ENCODE measurements at places on chromosomes 13 and 19.

- no peak for DNase-seq
Observed at GRCh38 chr13:88014527-88014926, 343.4 kb downstream of the SLITRK5 start.

- DNase-seq: no peak
Observed at GRCh38 chr19:19775891-19776205, 42.9 kb upstream of the ZNF14 start.

- DNase-seq: no peak
Observed at GRCh38 chr19:34867631-34868030, 59.1 kb upstream of the ZNF30 start.

GRCh38 chr13:100733261-100733660 lies 58.7 kb upstream of the TMTC4 start:
- no peak for DNase-seq

- no peak for DNase-seq
Observed at GRCh38 chr13:112106478-112107141, 39.7 kb downstream of the SOX1 start.

- DNase-seq: no peak
Observed at GRCh38 chr19:6065685-6066374, 44.5 kb downstream of the RFX2 start.

DNA sequence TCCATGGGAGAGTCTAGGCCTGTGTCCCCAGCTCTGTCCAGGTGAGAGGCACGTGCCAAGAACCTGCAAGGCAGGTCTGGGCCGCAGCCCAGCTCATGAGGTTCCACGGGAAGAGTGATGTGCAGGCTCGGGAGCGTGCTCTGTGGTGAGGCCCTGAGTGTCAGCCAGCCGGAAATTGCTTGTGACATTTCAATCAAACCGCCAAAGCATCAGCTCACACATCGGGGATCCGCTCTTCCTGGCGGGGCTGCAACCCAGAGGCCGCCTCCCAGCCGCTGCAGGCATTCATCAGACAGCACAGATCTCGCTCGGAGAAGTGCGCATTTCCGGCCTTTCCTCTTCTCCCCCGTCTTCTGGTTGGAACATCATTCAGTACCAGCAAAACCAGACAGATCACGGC lies 109.3 kb downstream of the KDM4B start:
- DNase-seq: no peak

DNA sequence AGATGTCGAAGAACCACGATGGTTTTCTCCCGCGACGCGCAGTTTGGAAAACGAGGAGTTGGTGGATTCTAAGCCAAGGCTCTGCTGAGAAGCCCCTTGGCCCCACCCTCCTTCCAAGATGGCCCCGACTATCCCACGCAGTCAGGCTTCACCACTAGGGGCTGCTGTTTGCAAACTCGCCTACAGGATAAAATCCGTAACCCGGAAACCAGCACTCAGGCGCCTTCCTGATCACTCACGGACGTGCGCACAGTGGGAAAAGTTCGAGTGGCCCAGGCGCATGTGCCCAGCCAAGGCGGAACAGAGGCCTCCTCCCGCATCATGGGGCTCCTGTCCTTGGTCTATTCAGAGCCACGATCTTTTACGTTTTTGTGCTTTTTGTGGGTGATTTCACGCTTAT lies 19.2 kb upstream of the UQCR11 start:
- DNase-seq: no peak

- DNase-seq: no peak
Observed at GRCh38 chr19:6693681-6694080, 23.7 kb upstream of the TNFSF14 start.

DNA sequence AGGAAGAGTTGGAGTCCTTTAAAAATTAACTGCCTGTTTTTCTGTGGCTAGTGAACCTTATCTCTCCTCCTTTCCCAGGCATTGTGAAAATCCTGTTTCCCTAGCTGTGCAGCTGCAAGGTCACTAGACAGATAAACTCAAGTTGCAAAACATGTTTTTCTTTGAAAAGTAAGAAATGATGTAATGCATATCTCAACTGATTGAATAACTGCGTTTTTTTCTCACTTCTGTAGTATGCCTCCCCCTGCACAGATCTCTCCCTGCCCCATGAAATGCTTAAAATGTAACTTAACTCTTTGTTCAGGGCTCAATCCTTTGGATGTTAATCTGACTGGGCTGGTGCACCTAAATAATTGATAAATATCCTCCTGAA lies 27.7 kb upstream of the CYSLTR2 start:
- no peak for DNase-seq

GRCh38 chr13:47708386-47708785 lies 292.7 kb downstream of the SUCLA2 start:
- DNase-seq: no peak

DNA sequence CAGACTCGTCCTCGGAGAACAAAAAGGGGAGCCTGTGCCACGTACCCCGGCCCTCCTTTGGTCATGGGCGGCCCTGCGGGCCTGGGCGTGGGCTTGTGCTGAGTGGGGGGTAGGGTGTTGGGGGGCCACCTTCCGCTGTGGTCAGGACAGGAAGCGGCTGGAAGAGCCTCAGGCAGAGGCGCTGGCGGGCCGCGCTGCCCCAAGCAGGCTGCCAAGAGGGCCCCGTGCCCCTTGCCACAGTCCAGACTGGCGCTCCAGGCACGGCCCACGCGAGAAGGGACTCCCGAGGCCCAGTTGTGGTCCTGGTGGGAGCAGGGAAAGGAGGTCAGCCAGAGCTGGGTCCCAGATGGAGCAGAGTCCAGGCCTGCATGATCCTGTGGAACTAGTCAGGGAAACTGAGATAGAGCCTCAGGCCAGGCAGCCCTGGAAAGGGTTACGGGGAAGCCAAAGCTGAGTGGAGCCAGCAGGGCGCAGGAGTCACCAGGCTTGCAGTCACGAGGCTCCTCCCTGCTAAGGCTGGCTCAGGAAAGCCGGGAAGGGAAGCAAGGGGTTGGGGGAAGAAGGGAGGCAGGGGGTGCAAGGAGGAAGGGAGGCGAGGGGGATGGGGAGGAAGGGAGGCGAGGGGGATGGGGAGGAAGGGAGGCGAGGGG lies 135.0 kb downstream of the CRYL1 start:
- no peak for DNase-seq

GRCh38 chr19:47102346-47103060 lies 11.1 kb downstream of the ZC3H4 start:
- no peak for DNase-seq

- DNase-seq: no peak
Observed at GRCh38 chr13:57138988-57139387, 1.7 kb upstream of the PRR20A start.

GRCh38 chr19:2168619-2169424 lies 5.1 kb downstream of the DOT1L start:
- no peak for DNase-seq

DNA sequence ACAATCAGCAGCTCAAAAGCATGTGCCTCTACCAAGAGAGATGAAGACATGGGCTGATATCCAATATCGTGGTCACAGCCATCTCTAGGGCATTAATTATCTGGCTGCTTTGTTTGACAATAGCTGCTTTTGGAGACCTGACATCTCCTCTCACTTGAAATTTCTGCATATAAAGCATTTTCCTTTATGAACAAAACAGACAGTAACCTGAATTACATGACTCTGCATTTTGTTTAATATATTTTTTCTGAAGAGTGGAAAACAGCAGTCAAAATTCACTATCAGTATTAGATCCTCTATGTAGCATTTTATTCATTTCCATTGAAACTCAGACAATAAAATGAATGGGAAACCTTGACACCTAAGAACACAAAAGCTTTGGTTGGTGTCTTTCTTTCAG lies 42.4 kb upstream of the ESD start:
- DNase-seq: no peak

DNA sequence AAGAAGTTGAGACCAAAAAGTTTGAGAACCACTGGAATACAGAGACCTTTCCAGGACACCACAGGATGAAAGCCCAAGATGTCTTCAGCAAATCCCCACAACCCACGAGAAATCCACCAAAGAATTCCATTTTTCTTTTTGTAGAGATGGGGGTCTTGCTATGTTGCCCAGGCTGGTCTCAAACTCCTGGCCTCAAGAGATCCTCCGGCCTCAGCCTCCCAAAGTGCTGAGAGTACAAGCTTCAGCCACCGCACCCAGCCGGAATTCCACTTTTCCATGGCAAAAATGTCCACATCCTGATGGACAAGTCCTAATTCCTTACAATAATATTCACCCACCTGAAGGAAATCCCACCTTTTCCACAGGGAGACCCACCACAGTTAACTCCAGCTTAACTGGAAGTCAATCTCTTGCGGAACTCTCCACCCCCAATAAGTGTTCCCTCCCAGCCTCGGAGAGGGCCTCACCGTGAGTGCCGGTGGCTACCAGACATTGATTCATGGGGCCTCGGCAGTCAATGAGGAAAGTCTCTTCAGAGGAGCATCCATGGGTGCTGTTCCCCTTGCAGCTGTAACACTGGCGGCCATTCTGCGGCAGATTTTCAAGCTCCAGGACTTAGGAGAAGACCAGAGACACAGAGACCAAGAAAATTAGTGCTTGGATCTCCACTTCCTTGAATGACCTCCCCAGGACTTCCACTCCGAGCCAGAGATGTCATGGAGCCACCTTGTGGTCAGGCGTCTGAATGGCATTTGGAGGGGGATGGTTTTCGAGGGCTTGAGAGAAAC lies 12.3 kb upstream of the CADM4 start:
- no peak for DNase-seq

GRCh38 chr13:32033744-32034143 lies 2.2 kb downstream of the FRY start:
- DNase-seq: peak; percentile 27

- no peak for DNase-seq
Observed at GRCh38 chr19:6522712-6523111, 8.1 kb upstream of the TNFSF9 start.

DNA sequence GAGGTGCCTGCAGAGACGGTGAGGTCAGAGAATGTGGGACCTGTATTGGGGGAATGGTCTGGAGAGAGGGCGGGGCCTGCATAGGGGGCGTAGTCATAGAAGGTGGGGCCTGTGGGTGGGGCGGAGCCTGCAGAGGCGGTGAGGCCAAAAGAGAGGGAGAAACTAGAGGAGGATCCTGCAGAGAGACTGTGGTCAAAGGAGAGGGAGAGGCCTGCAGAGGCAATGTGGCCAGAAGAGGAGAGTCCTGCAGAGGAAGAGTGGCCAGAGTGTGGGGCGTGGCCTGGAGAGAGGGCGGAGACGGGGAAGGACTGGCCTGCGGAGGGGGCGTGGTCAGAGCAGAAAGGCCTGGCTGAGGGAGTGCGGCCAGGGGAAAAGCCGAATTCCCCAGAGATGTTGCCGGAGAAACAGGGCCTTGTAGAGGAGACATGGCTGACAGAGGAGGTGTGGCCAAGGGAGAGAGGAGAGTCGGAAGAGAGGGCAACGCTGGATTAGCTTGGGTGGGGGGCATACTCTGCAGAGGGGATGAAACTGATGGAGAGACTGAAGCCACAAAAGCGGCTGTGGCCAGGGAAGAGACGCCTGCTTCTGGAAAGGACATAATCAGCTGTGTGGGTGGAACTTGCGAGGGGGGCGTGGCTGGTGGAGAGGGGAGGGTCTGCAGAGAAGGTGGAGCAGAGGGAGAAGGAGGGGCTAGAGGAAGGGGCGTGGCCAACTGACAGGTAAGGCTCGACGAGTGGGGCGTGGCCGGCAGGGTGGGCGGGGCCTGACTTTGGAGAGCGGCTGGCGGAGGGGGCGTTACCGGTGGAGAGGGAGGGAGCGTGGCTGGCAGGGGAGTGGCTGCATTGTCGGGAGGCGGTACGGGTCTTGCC lies 2.5 kb downstream of the PRR36 start:
- peak; percentile 72 for DNase-seq

GRCh38 chr19:15313649-15314279 lies 18.6 kb downstream of the BRD4 start:
- no peak for DNase-seq

DNA sequence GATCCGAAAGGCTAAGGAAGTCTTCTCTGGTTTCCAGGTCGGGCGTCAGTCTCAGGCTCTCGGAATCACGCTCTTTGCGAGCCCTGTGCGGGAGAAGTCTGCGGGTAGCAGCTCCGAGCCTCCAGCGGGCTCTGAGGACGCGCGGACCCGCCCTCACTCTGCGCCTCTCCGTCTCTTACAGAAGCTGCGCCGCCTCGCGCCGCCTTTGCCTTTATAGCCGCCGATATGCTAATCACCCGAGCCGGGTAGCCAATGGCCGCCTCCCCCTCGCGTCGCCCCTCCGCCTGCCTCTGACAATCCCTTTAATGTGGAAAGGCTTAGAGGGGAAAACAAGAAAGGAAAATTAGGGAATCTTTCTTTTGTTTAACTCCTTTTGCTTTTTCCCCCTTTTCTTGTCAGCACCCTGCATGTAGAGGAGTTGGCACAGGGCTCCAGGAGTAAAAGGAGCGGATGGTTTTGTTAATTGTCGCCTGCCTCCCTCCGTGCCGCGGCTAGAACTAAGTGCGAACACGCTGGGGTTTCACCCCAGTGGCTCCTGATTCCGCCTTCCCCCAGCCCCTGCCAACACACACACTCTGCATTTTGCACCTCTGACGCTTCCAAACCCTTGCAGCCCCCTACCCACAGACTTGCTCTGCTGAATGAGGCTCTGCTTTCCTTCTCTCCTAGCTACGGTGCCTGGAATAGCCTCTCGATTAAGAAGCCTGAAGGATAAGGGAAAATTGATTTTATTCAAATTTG lies at the start of gene PCDH8:
Gene PCDH8 (minus strand): TSS at position 186 of the 741 bp plus-strand sequence. CDS start 204 bp downstream, outside the sequence.
- DNase-seq: peak; percentile 85

DNA sequence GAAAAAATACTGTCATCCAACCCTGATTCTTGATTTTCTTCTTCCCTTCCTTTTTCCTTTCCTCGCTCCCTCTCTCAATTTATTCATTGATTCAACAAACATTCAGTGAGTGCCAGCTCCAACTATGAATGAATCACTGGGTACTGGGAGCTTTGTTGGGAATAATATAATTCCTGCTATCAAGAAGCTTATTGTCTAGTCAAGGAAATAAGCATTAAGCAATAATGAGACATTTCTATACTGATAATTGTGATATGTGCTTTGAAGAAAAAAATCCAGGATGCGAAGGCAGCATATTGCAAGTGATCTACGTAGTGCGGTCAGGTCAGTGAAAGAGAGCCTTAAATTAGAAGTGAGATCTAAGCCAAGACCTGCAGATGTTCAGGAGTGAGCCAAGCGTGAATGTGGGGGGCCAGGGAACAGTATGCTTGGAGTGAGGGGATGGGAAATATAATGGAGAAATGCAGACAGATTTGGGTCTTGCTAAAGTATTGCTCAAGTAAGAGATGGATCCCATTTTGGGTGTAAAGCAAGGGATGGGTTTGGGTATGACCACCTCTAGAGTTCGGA lies 253.5 kb downstream of the LHFPL6 start:
- DNase-seq: no peak

GRCh38 chr19:51549533-51550324 lies 18.3 kb upstream of the SIGLEC6 start:
- DNase-seq: no peak

DNA sequence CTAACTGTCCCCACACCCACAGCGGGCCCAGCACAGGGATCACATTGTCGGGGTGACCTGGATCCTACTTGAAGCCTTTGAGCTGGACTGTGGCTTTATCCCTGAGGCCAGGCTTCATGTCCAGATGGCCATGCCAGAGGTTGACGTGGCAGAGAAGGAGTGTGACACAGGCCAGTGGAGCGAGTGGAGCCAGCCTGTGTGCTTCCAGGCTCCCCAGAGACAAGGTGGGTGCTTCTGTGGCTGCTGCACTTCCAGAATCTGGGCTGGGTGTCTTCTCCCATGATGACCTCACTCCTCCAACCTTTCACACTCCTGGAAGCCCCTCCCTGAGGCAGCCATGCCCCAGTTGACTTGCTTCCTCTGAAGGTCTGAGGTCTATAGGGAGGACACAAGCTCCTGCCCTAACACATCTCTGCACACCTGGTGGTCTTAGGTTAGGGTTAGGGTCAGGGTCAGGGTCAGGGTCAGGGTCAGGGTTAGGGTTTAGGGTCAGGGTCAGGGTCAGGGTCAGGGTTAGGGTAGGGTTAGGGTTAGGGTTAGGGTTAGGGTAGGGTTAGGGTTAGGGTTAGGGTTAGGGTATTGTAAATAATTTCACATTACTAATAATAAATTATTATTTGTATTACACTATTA lies 13.1 kb upstream of the MZF1 start:
- DNase-seq: no peak

Measured in NCI-H2107 (cell line).